ENCODE measurements at places on chromosomes 6 and 20.

GRCh38 chr6:89353702-89354392 is 1.3 kb upstream of the UBE2J1 start:
- no peak for DNase-seq

GRCh38 chr20:34233687-34234086 is 7.5 kb upstream of the ASIP start:
- no peak for DNase-seq

GRCh38 chr20:35049776-35050352 is 42.7 kb downstream of the TRPC4AP start:
- DNase-seq: no peak

GRCh38 chr6:121688974-121689373 is 253.5 kb downstream of the GJA1 start:
- no peak for DNase-seq

- no peak for DNase-seq
Measured at GRCh38 chr6:6697620-6698019, 109.1 kb downstream of the LY86 start.

DNA sequence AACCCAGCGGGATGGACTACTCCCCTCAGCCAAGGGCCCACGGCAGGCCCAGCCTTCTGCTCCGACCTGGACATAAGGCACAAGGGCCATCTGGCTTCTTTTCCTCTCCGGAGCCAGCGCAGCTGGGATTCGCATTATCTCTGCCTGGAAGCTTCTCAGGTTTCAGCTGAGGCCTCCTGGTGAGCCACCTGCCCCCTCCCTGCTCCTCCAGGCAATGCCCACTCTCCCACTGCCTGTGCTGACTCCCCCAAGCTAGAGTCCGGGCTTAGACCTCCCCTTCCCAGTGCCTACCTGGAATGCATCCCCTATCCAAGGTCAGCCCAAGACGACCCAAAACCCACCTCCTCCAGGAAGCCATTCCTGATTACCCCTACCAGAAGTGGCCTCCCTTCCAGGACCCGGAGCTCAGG is 60.7 kb downstream of the EZR start:
- DNase-seq: no peak

DNA sequence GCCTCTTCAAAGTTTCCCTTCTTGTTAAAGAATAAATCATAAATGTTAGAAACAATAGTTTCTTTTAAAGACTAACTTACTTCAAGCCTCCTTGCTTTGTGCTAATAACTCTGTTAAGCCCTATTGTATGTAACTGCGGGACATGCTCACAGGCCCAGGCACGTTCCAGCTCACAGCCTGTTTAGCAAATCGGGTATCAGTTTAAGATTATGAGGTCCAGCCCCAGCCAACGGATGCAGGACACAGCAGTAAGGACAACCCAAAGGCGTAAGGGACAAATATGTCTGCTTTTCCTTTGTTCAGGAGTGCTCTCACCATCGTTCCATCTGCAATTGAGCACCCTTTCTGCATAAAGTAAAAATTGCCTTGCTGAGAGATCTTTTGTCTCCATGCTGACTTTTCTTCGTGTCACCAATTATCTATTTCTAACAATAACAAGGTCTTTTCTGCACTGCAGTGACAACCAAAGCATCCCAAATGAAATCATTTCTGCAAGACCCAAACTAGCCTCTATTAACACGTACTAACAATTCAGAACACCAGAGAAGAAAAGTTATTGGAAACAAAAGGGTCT is 1.4 kb downstream of the C6orf52 start:
- DNase-seq: no peak

GRCh38 chr20:61661025-61661424 is 404.7 kb downstream of the TAF4 start:
- DNase-seq: no peak

DNA sequence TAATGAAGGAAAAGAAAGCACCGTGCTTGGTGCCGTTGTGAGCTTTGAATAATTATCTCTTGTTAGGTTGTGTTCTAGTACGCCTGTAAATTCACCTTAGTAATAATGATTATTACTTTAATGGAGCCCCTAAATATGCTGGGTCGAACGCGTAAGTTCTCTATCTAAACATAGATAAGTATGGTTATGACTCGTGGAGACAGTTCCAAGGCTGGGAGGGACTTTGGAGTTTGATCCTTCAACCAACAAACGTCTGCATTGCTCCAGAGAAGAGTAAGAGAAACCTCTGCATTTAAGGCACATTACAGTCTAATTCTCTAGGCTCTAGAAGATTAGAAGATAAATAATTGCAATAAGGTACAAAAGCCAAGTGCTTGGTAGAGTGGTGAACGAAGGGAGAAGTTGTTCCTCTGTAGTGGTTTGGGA is 514 bp downstream of the ACOT13 start:
- DNase-seq: no peak

GRCh38 chr6:152206072-152206818 is 398.8 kb downstream of the ESR1 start:
- DNase-seq: no peak

- no peak for DNase-seq
Measured at GRCh38 chr6:144305985-144306384, 20.9 kb downstream of the UTRN start.

- DNase-seq: no peak
Measured at GRCh38 chr6:101666256-101666655, 272.7 kb downstream of the GRIK2 start.

DNA sequence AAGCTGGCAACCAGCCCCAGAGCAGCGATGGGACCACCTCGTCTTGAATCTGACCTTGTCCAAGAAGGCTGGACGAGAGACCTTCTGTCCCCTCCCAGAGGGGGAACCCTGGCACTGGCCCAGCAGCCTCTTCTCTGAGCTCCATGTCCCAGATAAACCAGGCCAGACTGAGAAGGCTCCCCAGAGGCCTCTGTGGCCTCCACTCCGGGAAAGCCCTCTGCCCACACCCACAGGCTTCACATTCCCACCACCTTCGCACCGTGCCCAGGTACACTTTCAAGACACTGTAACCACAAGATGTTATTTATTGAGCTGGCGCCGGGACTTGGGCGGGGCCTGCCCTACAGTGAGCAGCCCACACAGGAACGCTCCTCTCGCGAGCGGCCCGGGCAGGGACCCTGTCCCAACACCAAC is 33.2 kb downstream of the ADA start:
- no peak for DNase-seq

DNA sequence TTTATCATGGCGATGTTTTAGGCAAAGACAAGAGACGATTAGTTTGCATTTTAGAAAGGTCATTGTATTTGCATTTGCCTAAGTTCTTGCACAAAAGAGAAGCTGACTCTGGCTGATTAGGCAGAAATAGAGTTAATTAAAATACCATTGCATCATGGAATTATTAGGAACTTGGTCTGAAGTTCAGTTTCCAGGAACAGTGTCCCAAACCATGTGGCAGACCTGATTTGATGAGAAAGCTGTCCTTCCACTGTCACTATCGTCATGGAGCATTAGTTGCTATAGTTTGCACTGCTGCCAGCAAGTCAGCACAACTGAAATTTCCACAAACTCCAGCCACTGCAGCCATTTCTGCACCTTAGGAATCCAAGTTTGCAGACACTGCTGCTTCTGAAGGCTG is 24.3 kb upstream of the MCUR1 start:
- no peak for DNase-seq

DNA sequence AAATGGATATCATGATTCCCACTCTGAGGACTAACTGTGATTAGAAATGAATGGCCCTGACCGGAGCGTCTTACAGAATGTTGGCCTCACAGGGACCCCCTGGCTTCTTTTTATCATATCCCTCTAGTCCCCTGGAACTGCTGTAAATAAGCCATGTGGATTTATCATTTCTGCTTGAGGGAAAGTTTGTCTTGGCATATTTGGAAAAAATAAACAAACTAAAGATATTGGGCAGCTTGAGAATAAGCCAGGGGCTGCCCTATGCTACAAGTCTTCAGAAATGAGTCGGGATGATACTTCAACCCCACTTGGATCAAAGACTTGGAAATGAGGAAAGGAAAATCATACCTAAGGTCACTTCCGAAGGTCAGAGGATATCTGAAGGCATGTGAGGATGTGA is 179.1 kb downstream of the THBS2 start:
- no peak for DNase-seq

DNA sequence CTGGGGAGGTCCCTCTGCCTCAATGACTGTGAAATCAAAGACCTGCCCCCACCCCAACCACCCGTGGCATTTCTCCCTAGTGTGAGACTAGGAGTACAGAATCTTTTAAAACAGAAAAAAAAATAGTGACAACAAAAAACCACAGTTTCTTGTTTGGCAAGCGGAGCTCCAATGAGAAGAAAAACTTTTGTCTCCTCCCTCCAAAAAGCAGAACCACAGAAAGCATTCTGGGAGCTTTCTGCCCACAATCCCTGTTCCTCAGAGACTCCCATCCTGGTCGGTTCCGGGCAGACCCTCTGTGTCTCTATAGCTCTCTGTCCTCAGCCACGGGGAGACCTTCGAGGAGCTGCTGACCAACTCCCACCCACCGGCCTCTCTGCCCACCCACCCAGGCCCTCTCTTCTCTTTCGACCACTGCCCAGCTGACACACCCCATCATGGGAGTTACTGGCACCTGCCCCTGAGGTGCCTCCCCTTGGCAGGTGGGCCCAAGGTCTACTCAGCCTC is 4.9 kb downstream of the PREX1 start:
- DNase-seq: no peak

GRCh38 chr20:63628246-63628975 is 1.5 kb upstream of the GMEB2 start:
- no peak for DNase-seq

- DNase-seq: no peak
Measured at GRCh38 chr6:11851387-11851786, 72.8 kb upstream of the ADTRP start.

GRCh38 chr6:120534954-120535353 is 799.3 kb downstream of the TBC1D32 start:
- DNase-seq: no peak

GRCh38 chr20:59042151-59042795 is at the start of gene PRELID3B:
Gene PRELID3B (minus strand): TSS chr20:59042786. CDS start chr20:59042730, 56 bp downstream.
- no peak for DNase-seq

- no peak for DNase-seq
Measured at GRCh38 chr6:82569022-82569421, 205.4 kb downstream of the TPBG start.

GRCh38 chr20:49646126-49646525 is 67.6 kb downstream of the B4GALT5 start:
- no peak for DNase-seq

DNA sequence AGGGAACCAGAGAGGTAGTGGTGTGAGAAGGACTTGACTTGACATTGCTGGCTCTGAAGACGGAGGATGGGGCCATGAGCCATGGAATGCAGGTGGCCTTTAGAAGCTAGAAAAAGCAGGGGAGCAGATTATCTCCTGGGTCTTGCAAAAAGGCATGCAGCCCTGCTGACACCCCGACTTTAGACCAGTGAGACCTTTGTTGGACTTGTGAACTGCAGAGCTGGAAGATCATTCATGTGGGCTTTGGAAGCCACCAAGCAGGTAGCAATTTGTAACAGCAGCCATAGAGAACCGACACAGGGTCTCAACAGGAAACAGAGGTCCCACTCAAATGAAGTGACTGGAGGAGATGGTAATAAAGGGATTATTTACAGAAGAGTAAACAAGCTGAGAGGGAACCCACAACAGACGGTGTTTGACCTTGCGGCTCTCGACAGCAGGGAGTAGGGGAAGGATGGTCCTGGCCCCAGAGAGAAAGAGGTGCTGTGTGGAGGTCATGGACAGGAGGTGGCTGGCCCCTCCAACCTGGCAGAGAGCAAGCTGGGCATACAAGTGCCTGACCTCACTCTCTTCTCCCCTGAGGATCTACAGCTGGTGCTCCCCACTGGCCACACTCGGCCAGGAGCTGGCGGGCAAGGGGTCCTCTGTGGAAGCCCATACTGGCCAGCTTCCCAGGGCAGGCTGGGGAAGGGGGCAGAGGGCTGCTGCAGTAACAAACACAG is 43.9 kb downstream of the SLC22A23 start:
- no peak for DNase-seq

GRCh38 chr6:105779110-105779509 is 307.0 kb upstream of the PRDM1 start:
- DNase-seq: no peak

DNA sequence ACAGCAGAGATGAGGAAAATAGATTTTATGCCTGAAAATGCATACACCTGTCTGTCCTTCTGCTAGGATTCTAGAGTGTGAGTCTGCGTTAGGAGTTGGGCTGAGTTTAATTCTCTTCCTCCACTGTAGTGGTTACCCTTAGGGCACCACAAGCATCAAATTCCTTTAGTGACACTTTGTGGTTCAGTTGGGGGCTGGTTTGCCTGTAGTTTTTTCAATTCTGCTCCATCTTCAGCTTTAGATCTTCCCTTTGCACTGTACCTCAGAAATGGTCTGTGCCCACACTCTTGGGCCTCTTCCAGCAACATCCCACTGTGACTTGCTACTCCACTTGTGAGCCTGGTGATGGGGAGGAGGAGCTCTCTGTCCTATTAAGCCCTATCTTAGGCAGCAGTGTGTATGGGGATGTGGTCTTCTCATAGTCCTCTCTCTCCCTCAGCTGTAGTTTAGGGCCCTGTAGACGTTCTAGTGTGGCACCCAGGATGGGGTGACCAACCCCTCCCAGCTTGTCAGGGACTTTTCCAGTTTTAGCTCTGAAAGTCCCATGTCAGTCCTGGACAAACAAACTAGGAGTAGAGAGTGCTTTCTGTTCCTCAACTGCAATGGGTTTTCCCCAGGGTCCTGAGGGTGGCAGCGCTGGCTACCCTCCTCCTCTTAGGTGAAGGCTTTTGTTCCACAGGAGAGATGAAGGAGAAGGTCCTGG is 19.7 kb upstream of the OGFRL1 start:
- no peak for DNase-seq

DNA sequence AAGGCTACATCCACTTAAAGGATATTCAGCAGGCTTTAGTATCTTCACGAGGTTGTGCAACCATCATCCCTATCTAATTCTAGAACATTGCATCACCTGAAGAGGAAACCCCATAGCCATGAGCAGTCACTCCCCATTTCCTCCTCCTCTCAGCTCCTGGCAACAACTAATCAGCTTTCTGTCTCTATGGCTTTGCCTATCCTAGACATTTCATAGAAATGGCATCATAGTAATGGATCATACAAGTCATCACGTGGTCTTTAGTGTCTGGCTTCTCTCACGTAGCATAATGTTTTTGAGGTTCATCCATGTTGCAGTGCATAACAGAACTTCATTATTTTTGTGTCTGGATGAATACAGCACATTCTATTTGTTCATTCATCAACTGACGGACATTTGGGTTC is 20.5 kb downstream of the SNAI1 start:
- no peak for DNase-seq

DNA sequence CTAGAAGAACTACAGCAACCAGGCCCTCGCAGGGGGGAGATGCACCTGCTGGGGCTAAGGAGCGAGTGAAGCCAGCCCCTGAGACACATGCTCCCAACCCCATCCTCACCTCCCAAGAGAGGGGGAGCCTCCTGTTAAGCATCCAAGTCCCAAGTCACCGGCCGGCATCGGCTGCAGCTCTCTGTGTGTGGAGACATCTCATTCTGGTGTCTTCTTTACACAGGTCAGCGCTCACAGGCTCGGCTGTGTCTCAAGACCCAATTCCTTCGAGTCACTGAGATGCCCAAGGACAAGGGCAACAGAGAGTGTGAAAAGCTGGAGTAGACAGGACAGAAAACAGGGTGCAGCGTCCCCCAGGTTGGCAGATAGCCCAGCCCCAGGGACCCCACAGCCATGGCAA is 21.1 kb upstream of the MRGBP start:
- no peak for DNase-seq

- DNase-seq: no peak
Measured at GRCh38 chr6:12935637-12936036, 219.1 kb downstream of the PHACTR1 start.

- no peak for DNase-seq
Measured at GRCh38 chr20:25011831-25012241, 19.3 kb upstream of the APMAP start.

- DNase-seq: no peak
Measured at GRCh38 chr6:71368284-71368683, 79.7 kb downstream of the OGFRL1 start.
